ENCODE measurements at places on chromosomes 13 and 19. TPM values are rescaled to one million over a fixed set of nuclear protein-coding genes. Genes with fewer than 3 reads are reported as not detected.

The SNAPC2 gene
- total RNA-seq = 24.1 TPM

The GPC6 gene
- 9.7 TPM for total RNA-seq

The SIAH3 gene
- not detected for total RNA-seq

GRCh38 chr13:52850396-52851136 lies 2.1 kb upstream of the PCDH8 start:
- peak; percentile 62 for DNase-seq

- no peak for DNase-seq
Measured at GRCh38 chr19:54136086-54136863, 1.3 kb upstream of the CNOT3 start.

- no peak for DNase-seq
Measured at GRCh38 chr13:24033527-24034302, 126.8 kb upstream of the SPATA13 start.

DNA sequence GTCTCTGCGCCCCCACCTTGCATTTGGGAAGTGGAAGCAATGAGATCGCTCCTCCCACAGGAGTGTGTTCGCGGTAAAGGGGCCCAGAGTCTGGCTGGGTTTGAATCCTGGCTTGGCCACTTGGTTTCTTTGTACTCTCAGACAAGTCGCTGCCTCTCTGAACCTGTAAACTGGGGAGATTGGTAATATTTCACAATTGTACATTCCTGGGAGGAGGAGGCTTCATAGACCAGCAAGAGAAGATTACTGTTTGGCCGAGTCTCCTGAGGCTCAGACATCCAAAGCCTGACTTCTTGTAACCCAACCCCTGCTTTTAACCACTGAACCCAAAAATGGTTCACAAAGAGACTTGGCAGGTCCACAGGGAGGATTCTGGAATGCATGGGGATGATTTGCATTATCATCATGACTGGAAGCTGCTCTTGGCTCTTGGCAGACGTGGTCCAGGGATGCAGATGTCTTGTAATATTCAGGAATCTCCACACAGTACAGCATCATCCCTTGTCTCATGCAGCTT lies 13.6 kb upstream of the STRN4 start:
- peak; percentile 68 for DNase-seq

GRCh38 chr19:58366585-58367430 lies 4.3 kb upstream of the ZNF497 start:
- no peak for DNase-seq

GRCh38 chr19:1725100-1726064 lies 27.9 kb upstream of the ONECUT3 start:
- peak; percentile 42 for DNase-seq

The ZNF576 gene
- 18.4 TPM for total RNA-seq

GRCh38 chr13:112442483-112443090 lies 66.4 kb downstream of the SPACA7 start:
- DNase-seq = no peak

DNA sequence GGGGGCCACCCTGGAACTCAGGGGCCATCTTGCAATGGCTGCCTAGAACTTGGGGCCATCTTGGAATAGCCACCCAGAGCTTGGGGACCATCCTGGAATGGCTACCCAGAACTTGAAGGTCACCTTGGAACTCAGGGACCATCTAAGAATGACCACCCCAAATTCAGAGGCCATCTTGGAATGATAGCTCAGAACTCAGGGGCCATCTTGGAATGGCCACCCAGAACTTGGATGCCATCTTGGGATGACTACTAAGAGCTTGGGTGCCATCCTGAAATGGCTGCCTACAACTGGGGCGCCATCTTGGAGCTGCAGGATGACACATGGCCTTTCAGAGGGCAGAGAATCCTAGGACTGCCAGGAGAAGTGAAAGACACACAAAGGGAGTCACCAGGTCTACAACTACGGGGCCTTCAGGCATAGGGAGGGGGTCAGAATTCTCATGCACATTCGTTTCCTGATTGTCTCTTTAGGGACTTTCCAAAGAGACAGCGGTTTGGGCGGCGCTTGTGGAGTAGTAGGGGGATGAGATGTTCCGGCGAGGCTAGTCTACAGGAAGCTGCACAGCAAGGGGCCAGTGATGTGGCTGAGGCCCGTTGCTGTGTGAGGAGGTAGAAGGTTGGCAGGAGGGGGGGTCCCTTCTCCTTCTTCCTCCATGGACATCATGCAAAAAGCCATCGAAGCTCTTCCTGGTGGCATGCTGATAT lies 125.0 kb downstream of the IER2 start:
- DNase-seq = no peak

DNA sequence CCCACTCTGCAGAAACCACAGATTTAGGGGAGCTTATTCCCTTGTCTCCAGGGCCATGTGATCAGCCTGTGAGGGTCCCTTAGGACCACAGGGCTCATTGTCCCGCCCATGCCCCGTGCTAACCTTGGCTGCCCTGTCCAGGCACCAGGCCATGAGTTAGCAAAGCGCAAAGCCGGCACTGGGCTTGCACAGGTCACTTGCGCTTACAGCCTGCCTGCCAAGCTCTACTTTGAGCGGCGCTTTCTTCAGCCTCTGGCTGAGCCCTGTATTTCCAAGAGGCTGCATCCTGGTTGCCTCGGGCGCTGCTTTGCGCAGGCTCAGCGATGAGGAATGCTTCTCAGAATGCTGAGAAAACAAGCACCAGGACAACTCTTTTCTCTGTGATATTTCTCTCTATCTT lies 188.0 kb downstream of the TDRD3 start:
- peak; percentile 46 for DNase-seq

DNA sequence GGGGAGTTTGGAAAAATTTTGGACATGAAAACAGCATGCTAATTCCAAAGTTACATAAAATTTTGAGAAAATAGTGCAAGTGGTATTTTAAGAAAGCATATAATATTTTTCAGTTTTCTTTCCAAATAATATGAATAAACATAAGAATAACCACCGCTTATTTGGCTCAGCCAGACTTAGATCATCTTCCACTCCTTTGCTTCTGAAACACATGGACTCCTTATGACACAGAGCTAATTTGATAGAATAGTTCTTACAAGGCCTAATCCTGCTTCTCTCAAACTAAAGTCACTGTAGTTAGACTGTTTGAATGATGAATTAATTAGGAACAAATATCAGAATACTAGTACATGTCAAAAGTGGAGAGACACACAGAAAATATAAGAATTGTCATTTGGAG lies 165.5 kb downstream of the POSTN start:
- DNase-seq = no peak

The DCLK1 gene
- total RNA-seq = 0.44 TPM

- peak; percentile 59 for DNase-seq
Measured at GRCh38 chr19:40445780-40446262, 1.7 kb upstream of the SERTAD3 start.

The CYP4F8 gene
- total RNA-seq = not detected

DNA sequence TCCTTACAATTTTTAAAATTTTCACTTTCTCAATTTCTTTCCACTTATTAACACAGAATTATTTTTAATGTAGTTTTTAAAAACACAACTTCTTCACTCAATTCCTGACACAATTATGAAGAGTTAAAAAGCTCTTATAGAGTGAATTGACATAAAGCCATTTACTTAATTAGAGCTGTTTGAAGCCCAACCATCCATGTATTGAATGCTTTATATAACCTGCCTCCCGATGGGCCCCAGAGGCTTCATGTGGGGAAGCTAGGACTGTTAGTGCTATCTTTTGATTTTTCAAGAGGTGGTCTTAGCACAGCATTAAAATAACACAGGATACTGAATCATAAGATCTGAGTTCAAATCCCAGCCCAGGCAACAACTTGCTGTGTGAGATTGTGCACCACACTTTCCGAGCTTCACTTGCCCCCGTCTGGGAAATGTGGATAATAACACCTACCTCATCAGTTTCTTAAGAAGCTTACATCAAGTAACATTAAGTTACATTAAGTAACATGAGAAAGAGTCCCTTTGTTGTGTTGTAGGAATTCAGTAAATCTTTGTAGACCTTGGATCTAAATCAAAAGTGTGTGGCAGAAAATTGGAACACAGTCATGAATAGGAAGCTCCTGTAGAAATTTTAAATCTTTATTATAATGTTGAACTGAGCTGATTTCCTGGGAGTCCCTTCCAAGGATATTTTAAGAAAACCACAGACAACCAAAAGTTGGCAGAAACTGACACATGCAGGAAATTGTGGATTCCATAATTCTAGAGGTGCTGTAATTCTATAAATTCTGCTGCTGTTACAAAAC lies 5.5 kb upstream of the ENOX1 start:
- DNase-seq = peak; percentile 37

DNA sequence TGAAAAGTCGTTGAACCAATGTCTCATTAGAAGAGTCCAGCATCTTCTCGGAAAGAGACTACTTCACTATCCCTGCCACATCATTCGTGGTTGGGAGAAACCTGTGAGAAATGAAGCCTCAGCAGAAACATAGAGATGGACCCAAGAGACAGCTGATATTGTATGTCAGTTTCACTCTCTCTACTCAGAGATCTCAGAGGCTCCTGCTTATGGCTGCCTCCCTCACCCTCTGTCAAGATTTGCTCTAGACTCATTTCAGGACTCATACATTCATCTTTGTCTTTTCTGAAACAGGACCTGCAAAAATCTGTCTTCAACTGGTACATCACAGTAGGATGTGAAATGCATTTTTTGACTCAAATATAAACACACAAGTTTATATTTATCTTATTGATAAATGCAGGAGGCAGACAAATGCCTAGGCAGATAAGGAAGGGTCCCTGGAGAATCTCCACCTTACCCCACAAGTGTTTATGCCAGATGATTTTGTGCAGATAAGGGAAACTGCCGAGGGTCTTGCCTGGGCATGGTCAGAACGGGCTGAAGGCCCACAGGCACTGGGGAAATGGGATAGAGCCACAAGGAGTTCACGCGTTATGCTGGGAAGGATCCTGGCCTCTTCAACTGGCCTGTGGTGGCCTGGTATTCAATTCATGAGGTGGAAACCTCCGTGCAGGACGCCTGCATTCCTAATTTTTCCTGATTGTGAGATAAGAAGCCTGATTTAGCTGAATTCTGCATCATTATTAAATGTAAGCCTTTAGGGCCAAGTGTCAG lies 1834.0 kb upstream of the PCDH20 start:
- no peak for DNase-seq

- no peak for DNase-seq
Measured at GRCh38 chr19:40590464-40591265, 10.5 kb upstream of the LTBP4 start.

- no peak for DNase-seq
Measured at GRCh38 chr13:78410164-78410563, 193.2 kb downstream of the POU4F1 start.

- DNase-seq = no peak
Measured at GRCh38 chr19:30873003-30873402, 476.2 kb downstream of the TSHZ3 start.

GRCh38 chr13:36804588-36804987 lies 14.4 kb upstream of the RFXAP start:
- peak; percentile 3 for DNase-seq

GRCh38 chr13:53781941-53782340 lies 753.3 kb downstream of the OLFM4 start:
- DNase-seq = peak; percentile 21

- no peak for DNase-seq
Measured at GRCh38 chr19:27971071-27971470, 1241.9 kb downstream of the UQCRFS1 start.

- no peak for DNase-seq
Measured at GRCh38 chr13:20682061-20682460, 21.4 kb upstream of the IL17D start.

DNA sequence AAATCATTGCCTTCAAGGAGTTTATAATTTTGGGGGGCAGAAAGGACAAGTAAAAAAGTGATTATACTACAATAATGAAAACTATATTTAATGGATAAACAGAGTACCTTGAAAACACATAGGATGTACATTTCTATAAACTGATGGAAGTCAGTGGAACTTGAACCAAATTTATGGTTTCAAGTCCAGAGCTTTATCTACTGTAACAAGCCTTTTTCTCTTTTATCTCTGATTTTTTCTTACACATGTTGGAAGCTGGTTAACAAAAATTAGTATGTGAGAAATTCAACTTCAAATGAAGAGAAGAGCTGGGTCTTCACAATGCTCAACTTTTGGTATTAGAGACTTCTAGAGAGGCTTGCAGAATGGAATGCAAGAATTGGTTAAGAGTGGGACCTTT lies 393.6 kb downstream of the LMO7 start:
- no peak for DNase-seq

- DNase-seq = no peak
Measured at GRCh38 chr13:51243832-51244231, 21.6 kb downstream of the FAM124A start.

DNA sequence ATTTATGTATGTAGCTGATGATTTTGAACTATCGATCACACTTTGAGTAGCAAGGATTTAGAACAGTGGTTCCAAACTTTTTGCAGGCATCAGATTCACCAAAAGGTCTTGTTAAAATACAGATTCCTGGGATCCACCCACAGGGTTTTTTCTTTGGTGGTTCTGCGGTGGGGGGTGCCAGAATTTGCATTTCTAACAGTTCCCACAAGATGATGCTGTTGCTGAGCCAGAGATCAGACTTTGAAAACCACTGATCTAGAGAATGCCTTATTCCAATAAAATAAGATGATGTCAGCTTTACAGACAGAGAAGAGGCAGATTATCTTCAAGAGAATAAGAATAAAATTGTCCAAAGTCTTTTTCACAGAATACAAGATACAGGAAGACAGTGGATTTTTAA lies 80.9 kb upstream of the SHISA2 start:
- peak; percentile 0 for DNase-seq

DNA sequence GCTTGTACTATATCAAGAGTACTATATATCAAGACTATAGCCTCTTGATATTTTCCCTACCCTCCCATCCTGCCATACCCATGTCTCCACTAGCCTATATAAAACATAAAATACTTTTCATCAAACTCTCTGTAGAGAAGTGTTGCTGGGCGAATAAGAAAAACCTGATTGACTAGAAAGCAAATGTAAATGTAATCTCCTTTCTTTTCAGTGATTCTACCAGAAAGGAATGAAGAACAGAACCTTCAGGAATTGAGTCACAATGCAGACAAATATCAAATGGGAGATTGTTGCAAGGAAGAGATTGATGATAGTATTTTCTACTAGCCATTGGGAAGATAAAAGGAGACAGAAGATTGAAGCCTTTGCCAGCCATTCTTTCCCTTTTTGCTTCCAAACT lies 89.2 kb downstream of the KCNRG start:
- no peak for DNase-seq

- no peak for DNase-seq
Measured at GRCh38 chr13:84413016-84413415, 530.7 kb upstream of the SLITRK1 start.

The SMIM44 gene
- total RNA-seq = not detected

- DNase-seq = no peak
Measured at GRCh38 chr19:10431254-10431942, 11.1 kb downstream of the PDE4A start.

- no peak for DNase-seq
Measured at GRCh38 chr19:32809254-32809653, 60.3 kb downstream of the SLC7A9 start.
